ENCODE measurements at places on chromosomes 5 and 9.

DNA sequence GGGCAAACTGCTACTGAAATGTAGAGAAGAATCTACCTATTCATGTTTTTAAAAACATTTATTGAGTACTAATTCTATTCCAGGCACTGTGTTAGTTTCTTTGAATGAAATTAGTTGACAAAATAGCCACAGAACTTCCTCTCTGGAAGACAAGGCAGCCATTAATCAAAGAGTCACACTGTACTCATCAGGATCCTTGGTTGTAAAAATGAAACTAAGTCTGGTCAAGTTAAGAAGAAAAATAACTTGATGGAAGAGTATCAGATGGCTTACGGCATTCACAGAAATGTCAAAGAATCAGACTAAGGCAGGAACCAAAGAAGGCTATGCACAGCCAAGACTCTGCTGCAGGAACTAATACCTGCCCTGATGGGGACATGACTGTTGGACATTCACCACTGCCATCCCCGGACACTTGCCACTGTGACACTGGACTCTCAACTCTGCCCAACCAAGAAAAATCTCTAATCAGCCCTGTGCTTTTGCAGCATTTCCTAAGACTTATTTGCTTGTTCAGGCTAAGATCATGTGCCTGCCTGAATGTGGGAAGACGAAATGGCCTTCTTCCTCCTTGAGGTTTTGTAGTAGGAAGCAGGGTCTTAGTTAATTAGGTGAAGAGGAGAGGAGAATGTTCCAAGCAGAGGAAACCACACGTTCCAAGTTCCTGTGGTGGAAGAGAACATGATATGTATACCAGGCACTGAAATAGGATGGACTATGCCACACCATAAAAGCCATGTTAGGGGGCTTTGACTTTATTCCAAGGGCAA, 23.3 kb upstream of the NDUFB6 start:
- H3K27me3 ChIP-seq, result peaks cover 46% of the 10 kb centered on the region
- H3K27ac ChIP-seq, result no peak overlapping the region
- peaks cover 5% of the 10 kb centered on the region for H3K4me1 ChIP-seq
- H3K4me3 ChIP-seq, result no peak overlapping the region
- DNase-seq, result no peak
- H3K36me3 ChIP-seq, result peaks cover 3% of the 10 kb centered on the region

- H3K4me1 ChIP-seq, result no peaks in the 10 kb centered on the region
- H3K27ac ChIP-seq, result no peak overlapping the region
- H3K36me3 ChIP-seq, result no peaks in the 10 kb centered on the region
- no peak for DNase-seq
Observed at GRCh38 chr5:129506086-129506485, 46.0 kb downstream of the ADAMTS19 start.

- no peak overlapping the region for H3K4me3 ChIP-seq
- H3K27me3 ChIP-seq, result no peaks in the 10 kb centered on the region
- no peak for DNase-seq
- no peak overlapping the region for H3K27ac ChIP-seq
Observed at GRCh38 chr5:166123717-166124116, 2167.7 kb upstream of the WWC1 start.

DNA sequence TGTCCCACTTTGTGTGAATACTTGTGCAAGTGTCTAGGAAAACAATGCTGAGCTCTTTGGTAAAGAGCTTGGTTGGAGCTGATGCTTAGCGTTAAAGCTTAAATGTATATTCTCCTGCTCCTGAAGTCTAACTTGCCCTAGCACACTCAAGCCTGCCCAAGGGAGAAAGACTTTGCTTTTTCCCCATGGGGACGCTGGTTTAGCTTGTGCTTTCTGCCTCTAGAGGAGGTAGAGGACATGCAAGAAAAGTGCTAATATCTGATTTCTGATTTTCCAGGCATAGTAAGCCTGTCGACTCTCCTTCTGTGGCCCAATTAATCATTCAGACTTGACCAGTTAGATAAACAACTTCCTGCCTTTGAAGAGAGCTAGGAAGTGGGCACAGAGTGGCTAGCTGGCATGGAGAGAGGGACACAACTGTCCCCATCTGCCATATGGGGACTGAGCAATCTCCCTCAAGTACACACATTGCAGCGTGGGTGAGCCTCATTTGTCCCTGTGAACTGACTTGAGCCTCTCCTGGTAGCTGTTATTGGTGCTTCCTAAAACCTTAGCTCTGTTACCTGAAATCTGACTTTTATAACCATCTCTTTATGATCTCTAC, 348.4 kb downstream of the BRINP1 start:
- no peaks in the 10 kb centered on the region for H3K4me1 ChIP-seq
- no peaks in the 10 kb centered on the region for H3K36me3 ChIP-seq
- DNase-seq, result no peak
- H3K27ac ChIP-seq, result no peak overlapping the region
- H3K4me3 ChIP-seq, result no peak overlapping the region

DNA sequence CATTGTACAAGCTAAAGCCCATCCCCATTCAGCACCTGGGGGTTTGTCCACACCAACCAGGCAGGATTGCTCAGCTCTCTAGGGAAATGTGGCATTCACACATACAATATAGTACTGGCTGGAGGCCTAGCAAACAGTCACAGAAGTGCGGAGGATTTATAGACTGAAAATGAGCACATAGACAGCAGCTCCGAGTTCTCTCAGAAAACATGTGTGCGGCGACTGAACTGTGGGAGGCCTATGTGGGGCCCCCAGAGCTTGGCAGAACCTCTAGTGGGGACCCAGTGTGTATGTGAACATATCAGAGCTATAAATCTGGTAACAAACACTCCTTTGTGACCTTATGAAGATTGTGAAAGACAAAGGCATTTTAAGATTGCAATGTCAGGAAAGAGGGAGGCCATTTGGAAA, 431.1 kb downstream of the DTWD2 start:
- no peaks in the 10 kb centered on the region for H3K36me3 ChIP-seq
- H3K27ac ChIP-seq, result no peak overlapping the region
- no peaks in the 10 kb centered on the region for H3K4me1 ChIP-seq
- no peak overlapping the region for H3K4me3 ChIP-seq
- DNase-seq, result no peak
- H3K27me3 ChIP-seq, result no peaks in the 10 kb centered on the region
